ENCODE measurements at places on chromosomes 5 and 9.

DNA sequence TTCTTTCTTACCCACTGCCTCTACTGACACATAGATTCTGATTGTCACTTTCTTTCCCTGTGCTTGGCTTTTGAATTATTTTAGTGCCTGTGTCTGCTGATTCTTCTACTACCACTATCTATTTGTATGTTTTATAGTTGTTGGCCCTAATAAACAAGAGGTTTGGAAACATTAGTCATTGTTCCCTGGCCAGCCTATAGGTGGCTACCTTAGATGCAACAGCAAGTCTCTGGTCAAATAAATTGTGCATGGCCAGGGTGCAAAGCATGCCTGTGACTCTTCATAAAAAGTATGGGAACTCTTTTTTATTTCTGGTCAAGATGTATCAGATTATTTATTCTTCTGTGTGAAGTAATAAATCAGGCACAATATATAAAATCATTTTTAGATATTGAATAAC is 124.4 kb downstream of the PLK2 start:
- no peak for DNase-seq

DNA sequence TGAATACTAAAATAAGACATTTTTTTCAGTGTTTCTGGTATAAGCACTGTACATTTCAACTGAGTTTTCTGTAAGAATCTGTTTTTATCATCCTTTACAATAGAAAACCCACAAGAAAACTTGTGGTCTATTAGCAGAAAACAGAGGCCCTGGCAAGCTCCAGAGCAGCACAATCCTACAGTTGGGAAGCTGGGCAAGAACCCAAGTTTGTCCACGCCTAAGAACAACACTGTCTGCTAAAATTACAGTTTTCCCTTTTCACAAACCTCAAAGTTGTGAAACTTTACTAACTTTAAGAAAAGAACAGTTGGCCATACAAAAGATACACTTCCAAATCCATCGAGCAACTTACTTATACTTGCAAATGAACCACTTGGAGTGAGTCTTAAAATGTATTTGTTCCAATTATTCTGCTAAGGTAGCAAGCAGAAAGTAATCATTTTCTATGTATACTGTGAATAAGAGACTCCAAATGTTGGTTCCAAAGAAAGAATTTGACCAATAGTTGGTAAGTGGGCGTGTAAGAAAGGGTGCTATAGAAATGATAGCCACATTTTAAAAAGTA is 982.0 kb upstream of the ARRDC3 start:
- no peak for DNase-seq

- DNase-seq: no peak
Observed at GRCh38 chr5:169116961-169117461, 183.9 kb downstream of the SLIT3 start.

DNA sequence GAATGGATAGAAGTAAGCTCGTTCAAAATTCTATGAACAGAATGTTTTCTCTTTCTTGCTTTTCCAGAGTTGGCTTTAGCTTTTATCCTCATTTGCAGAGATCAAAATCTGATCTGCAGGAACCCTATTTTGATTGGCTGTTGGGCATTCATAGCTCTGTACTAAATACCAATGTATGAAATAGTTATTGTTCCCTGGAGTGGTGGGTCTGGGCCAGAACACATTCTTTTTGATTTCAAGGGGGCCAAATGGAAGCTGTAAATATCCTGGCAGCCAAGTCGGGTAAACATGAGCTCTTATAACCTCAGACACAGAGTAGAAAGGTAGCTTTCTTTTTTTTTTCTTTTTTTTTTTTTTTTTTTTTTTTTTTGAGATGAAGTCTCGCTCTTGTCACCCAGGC is 241.5 kb downstream of the PDZD2 start:
- DNase-seq: no peak

- no peak for DNase-seq
Observed at GRCh38 chr9:132773764-132774339, 103.6 kb downstream of the GTF3C4 start.

DNA sequence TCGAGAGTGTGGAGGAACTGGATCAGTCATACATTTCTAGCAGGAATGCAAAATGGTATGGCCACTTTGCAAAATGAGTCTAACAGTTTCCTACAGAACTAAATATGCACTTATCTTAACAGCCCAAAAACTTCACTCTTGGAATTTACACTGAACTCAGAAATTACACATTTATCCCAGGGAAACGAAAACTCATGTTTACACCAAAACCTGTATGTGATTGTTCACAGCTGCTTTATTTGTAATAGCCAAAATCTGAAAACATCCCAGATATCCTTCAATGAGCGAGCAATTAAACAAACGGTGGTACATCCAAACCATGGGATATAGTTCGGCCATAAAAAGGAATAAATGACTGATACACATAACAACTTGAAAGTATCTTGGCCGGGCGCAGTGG is 62.0 kb downstream of the RNF130 start:
- DNase-seq: no peak

DNA sequence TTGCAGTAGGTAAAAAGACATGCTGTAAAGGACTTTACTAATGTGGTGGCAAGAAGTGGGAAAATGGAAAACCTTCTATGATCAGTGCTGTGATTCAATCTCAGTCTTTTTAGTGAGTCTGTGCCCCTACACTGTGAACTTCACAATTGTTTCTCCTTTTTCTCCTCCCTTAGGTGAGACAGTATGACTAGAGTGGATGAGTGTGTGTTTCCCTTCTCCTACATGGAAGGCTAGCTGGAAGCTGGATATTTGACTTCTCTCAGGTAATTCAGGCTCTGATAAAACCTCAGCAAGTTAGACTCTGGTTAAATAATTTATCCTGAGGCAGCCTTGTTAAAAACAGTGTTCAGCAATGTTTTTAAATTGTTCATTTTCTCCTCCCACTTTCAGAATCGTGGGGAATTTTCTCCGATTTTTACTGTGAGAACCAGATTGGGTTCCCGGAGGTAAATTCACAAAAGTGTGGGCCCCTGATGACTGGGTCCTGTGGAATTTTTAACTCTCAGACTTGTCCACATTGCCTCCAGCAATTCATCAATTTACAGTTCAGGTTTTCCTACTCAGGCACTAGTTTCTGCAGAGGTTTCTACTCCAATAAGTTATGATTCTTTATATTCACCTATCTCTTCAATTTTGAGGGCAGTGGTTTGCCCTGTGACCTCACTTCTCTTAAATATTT is 149.1 kb upstream of the PIK3R1 start:
- DNase-seq: no peak

DNA sequence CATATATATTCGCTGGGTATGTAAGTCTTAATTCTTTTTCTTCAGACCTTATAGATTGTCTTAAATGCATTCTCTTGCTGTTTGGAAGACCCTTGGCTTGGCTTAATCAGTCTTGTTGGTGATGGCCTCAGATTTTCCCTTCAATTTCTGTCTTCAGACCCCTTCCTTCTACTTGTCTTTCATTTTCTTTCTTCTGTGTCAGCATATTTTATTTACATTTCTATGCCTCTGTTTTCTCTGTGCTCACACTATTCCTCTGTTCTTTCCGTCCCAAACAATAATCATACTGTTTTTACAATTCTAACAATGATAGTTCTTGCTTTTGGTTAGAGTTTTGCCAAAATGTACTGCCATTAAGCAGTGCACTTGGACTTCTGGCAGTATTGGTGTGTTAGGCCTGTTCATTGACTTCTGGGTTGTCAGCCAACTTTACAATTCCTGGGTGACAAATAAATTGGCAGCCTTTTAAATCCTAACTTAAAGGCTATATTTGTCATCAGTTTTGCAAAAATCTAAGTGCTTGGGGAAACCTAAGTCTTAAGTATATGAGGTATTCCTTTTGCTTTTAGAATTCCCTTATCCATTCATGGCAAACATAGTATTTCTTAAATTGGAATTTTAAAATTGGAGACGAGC is 8.0 kb downstream of the SRFBP1 start:
- no peak for DNase-seq

DNA sequence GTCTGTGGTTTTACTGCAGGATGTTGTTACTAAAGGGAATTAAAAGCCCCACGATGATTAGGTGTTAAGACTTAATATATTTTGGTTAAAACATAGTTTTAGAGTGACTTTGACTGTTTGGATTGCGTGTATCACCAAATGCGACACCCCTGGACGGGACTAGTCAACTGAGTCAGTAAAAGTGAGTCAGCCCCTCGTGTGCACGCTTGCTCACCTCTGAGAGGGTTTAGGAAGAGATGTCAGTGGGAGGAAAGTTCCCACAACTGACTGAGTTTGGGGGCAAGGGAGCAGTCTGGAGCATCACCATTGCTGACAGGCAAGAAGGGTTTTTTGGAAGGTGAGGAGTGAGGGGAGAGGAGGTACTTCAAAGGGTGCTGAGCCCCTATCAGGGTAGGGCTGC is 14.4 kb upstream of the DMRT3 start:
- no peak for DNase-seq

- DNase-seq: no peak
Observed at GRCh38 chr5:139296862-139297326, 3.4 kb downstream of the MATR3 start.

- DNase-seq: no peak
Observed at GRCh38 chr9:29865764-29866313, 2292.6 kb upstream of the C9orf72 start.

DNA sequence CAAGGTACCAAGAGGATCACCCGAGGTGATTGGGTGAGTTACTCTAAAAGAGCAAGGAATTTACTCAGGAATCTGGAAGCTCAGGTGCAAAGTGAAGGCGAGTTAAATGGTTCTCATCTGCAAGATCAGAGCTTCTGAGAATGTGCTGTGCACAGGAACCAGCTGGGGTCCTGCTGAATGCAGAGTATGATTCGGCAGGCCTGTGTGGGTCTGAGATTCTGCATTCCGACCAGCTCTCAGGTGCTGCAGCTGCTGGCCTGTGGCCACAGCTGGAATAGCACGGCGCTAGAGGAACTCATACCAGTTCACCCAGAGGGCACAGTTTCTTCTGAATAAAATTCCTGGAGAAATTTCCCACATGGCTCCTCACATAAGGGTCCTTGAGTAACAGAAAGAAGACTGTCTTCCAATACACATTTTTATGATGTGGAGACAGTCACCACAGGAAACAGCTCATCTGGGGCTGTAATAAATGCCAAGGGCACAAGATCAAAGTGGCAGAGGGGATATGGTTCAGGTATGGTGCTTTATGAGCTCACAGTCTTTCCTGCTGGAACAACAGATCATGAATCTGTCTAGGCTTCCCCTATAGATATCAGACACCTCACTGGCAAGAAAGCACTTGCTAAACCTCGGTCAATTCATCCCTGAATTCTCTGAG is 83.9 kb downstream of the PTPN3 start:
- DNase-seq: no peak

DNA sequence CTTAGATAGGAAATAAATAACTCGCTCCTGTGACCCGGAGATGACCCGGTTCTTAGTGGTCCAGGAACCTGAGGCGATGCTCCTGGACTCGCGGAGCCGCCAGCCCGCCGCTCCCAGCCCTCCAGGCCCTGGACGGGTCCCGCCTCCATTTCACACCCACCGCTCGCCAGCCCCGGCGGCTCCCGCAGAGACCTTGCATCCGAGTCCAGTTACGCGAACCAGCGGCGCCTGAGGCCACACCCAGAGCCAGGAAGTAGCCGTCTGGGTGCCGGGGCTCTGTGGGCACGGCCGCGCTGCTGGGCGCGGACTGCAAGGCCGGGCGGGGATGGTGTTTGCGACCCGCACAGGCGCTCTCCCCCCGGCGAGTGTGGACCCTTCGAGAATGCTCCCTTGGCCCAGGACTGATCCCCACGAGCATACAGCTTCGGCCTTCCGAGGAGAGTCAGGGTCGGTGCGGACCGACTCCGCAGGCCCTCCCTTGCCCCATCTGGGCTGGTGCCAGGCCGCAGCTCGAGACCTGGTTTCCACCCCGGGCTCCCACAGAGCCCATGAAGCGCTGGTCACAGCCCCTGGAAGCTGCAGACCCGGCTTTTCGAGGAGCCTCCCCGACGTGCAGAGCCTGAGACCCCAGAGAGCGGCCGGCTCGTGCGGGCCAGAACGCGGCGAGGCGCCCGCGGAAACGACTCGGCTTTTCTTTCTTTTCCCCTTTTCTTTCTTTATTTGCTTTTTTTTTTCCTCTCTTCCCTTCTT is 5.2 kb upstream of the BARX1 start:
- DNase-seq: no peak

DNA sequence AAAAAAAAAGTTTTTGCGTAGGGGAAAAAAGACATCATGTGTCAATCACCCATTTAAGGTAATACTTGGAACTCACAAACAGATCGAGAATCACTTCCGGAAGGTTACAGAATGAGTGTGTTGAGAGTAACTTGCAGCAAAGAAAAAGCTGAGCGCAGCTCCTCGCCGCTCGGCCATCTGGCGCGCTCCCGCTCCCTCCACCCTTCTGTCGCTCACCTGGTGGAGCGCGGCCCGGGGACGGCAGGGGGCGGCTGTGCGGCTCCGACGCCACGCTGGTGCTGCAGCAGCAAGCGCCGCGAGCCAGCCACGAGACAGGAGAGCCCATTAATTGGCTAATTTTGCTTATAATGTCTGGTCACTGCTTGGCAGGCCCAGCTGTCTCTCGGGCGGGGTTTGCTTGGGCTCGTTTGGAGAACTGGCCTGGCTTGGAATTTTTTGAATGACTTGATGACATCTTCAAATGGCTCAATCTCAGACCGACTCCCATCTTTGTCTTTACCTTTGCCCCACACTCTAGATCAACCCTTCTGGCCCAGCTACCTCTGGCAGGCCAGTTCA is 601.8 kb downstream of the CCDC171 start:
- peak; percentile 16 for DNase-seq

- DNase-seq: no peak
Observed at GRCh38 chr5:40660751-40661150, 19.0 kb upstream of the PTGER4 start.

GRCh38 chr5:158879993-158880392 is 219.7 kb downstream of the EBF1 start:
- no peak for DNase-seq

DNA sequence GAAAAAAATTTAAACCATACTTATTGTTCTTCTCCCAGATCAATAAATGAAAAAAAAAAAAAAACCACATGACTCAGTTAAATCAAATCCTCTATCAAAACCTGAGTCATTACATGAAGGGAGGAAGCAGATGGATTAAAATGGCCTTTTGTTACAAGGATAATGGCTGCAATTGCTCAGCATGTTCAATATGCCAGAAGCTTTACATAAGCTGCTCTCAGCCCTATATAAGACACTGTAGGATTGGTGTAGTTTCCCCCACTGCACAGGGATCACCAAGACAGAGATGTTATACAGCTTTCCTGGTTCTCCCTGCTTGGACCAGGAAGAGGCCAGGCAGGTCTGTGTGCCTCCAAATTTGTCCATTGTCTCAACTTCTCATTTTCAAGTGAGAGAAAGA is 101.6 kb upstream of the MAP1B start:
- no peak for DNase-seq

GRCh38 chr9:98101868-98102273 is 17.2 kb downstream of the TRIM14 start:
- peak; percentile 46 for DNase-seq

- DNase-seq: no peak
Observed at GRCh38 chr9:37062336-37062735, 28.3 kb upstream of the PAX5 start.

DNA sequence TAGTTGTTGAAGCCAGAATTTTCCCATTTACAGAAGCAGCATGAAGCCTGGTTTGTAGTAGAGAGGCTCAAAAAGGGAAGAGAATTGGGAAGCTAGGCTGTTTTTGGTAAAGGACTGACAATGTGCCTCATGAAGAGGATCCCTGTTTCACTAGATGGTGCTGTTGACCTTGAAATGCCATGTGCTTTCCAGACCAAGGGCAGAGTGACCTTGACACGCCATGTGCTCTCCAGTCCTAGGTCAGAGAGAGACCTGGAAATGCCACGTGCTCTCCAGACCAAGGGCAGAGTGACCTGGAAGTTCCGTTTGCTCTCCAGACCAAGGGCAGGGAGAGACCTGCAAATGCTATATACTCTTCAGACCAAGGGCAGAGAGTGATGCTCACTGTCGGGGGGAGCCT is 32.0 kb downstream of the UNC13B start:
- no peak for DNase-seq

GRCh38 chr9:75658301-75658905 is 232.1 kb upstream of the PCSK5 start:
- DNase-seq: no peak

All from stimulated activated CD4-positive, alpha-beta T cell treated with anti-CD3 and anti-CD28 coated beads, TNF-alpha, amount 100 ng/mL, for 48 hours (primary cell).